Activated CD8-positive, alpha-beta memory T cell treated with anti-CD3 and anti-CD28 coated beads for 4 hours (primary cell): ENCODE measurements at places on chromosomes 16 and 17.

- DNase-seq, result no peak
These were observed 854.1 kb downstream of the KCNJ2 start for GRCh38 chr17:71023249-71024030.

DNA sequence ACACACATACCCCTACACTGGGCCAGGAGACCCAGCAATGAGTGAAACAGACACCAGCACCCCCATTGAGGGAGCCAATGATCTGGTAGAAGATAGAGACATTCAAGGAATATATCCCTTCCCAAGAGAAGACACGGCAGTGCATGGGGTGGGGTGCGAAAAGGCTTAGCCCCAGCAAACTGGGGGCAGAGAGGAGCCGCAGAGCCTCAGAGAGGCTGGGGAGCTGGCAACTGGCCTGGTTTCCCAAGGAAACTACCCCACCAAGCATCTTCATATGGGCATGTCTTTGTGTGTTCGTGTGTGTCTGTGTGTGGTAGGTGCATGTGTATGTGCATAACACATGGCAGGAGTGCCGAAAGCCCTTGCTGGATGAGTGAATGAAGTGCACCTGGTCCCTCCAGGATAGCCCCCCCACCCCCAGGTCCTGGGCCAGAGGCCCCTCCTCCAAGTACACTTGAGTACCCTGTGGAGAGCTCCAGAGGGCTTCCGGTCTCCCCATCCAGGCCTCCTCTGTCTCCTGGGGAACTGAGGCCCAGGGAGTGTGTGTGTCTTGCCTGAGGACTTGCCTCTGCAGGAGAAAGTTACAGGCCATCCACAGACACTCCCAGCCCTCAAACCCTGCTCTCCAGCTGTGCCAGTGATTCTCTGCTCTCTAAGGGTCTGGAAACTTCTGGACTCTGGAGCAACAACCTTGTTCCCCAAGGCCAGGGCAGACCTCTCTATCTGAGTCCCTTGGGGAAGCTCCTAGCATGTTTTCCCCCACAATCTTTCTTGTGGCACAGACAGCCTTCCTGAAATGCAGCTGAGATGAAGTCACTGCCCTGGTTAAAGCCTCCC lies 15.9 kb downstream of the TBX2 start:
- no peak for DNase-seq

- DNase-seq, result no peak
These were observed 9.9 kb upstream of the CES3 start for GRCh38 chr16:66950971-66951790.

DNA sequence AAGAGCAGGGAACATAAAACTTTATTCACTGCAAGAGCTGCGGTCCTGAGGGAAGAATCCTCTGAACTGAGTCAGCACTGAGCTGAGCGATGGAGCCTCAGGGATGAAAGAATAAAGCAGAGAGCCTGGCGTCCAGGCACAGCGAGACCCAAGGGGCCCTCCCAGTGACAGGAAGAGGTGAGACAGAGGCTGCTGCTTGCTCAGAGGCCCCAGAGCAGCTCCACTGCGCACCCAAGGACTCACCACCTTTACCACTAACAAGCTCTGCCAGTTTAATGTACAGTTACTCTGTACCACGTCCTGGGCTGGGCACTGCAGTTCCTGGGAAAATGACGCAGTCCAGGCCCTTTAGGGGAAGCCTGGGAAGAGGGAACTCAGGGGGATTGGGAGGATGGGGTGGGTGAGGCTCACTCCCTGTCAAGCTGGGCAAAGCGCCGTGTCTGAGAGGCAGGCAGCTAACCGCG lies 5.6 kb downstream of the GFAP start:
- no peak for DNase-seq

- DNase-seq, result no peak
These were observed 39.7 kb downstream of the USP22 start for GRCh38 chr17:21003007-21003621.

DNA sequence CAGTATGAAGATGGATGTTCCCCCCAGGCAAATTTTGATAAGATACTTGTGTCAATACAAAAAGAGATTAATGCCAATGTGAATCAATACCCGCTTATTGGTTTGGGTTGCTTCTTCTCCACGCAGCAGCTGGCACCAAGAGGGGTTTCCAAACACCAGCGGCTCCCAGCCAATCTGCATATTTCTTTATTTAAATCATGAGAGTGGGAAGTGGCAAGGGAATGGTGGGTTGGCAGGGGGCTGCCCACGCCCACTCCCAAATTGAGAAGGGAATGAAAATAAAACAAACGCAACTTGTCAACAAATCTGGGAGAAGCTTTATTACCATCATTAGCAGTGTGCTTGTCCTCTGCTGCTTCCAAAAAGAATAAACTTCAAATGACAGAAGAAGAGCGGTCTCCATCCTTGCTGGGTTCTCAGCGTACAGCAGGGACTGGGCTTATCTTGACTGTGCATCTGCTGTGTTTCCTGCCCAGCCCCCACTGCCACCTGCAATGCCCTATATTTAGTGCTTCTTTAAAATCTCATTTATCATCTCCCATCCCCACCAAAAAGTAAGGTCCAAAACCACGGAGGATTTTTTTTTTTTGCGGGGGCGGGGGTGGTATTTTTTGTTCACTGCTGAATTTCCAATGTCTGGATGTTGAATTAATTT lies 34.9 kb upstream of the C16orf78 start:
- no peak for DNase-seq

DNA sequence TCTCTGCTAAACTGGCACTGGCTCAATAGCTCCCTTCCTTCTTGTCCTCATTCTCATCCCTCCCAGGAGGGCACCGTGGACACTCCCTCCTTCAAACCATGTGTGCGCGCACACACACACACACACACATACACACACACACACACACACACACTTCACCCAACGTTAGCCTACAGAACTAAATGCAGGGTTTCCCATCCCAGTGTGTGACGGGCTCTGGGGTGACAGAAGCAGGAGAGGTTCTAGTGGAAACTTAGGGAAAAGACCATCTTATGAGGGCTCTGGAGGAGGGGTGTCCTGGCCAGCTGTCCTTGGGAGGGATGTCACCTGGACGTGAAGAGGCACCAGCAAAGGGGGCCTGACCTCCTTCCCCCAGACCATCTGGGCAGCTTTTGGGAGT lies 19.7 kb downstream of the OSBPL7 start:
- no peak for DNase-seq

DNA sequence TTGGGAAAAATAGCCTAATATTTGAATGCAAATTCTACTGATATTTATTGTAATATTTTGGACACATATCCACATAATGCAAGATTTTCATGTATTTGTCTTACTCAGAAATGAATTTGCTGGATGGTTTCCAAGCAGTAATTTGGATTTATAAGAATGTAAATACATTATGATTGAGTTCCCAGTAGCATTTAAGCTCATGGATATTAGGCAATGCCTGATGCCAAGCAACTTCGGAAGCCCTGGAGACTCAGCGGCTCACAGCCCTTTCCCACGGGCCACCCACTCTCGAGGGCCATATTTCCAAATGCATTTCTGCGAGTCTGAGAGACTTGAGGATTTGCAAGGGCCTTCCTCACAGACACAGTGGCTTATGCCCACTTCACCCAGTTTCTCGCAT lies 62.1 kb upstream of the MYOCD start:
- no peak for DNase-seq

GRCh38 chr17:63537991-63538692 lies 12.1 kb upstream of the DCAF7 start:
- no peak for DNase-seq

- no peak for DNase-seq
These were observed 79.0 kb downstream of the GAS7 start for GRCh38 chr17:10119203-10120108.

DNA sequence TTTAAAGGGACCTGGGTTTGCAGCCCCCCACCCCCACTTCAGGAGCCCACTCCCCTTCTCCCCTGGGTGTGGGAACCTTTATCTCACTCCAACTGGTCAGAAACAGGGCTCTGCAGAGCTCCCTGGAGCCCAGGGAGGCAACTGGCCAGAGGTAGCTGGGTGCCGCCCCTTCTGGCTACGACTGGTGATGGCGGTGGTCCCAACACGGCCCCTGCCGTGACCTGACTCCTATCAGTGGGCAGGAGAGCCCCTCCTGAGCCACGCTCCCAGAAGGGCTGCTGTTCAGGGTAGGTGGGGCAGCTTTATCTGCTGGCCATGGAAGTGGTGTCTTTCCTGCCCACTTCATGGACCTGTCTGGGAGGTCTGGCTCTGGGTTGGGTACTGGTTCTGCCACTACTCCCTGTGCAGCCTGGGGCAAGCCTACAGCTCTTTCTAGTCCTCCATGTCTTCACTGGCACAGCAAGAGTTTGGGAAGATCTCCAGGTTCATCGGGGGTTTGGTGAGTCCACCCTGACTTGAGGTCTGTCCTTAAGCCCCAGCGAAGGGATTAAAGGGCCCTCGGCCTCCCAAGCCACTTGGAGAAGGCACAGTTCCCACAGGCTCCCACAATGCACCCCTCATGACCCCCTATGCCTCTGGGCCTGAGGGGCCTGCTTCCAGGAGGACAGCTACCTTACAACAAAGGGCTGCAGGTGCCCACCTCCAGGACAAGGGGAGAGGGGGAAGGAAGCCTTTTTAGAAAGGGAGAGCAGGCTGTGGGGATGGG lies 5.5 kb upstream of the SREBF1 start:
- DNase-seq, result no peak

- no peak for DNase-seq
These were observed 270.5 kb downstream of the MRTFB start for GRCh38 chr16:14341324-14342225.

GRCh38 chr17:33291248-33292200 lies 1.6 kb downstream of the ASIC2 start:
- no peak for DNase-seq

DNA sequence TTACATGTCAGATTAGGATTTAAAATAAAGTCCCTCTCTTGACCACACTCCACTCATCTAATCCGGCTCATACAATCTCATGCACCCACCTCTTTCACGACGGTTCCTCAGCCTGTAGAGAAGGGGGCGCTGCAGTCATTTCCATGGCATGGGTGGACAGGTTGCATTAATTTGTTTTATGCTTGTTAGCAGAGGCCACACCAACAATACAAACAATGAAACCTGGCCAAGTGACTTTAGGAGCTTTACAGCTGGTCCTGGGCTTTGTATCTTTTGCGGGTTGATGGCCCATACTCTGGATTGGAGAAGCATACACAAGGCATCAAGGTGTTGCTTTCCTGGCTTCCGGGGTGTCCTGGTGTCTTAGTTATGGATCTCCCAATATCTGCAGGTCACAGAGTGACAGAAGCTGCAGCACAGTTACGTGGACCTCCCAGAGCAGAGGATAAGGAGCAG lies 9.7 kb upstream of the SNF8 start:
- no peak for DNase-seq

- no peak for DNase-seq
These were observed 165.6 kb upstream of the KCNJ16 start for GRCh38 chr17:69909389-69909788.

DNA sequence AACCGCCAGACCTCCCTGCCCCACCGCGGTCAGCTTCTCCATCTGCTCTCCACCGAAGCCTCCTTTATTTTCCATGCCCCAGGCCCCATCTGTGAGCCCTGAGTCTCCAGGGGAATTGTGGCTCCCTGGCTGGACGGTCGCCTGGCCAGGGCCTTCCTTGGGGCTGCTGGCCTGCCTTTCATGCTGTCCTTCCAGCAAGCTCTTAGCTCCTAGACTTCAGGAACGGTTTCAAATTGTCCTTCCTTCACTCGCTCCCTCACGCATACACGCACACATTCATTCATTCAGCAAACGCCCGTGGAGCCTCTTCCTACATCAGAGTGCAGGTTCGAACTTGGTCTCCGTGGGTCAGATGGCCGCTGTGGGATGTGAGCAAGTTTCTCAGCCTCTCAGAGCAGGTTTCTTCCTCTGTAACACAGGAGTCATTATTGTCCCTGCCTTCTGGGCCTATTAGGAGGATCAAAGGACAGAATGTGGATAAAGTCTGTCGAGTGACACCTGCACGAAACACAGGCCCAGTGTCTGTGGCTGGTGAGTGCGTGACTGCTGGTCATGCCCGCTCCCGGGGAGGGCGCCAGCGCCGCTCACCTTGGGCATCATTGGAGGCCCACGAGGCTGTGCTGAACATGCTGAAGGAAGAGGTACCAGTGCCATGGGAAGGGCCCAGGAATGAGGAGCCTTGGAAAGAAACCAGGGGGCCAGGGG lies 18.7 kb upstream of the GSE1 start:
- no peak for DNase-seq

DNA sequence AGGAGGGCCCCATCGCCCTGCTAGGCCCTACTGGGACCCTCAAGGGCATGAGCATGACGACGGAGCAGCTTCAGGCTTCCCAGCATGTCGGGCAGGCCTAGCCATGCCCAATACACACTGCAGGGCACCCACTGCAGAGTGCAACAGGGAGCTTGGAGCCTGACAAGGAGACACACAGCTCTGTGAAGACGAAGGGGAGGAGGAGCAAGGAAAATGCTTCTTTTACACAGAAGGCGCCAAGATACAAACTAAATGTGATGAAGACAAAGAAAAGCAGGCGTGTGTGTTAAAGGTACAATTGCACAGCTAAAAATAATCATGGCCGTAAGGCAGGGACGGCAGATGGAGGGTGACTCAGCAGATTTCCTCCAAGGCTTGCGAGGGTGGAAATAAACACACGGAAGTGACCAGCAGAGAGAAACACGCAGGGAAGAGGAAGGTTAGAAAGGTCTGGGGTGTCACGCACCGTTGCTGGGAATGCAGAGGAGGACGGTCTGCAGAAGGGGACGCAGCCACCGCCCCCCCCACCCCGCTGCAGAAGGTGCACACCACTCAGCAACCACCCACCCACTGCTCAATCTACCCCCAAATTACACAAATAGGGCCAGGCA lies 108.5 kb downstream of the ZNF778 start:
- no peak for DNase-seq

DNA sequence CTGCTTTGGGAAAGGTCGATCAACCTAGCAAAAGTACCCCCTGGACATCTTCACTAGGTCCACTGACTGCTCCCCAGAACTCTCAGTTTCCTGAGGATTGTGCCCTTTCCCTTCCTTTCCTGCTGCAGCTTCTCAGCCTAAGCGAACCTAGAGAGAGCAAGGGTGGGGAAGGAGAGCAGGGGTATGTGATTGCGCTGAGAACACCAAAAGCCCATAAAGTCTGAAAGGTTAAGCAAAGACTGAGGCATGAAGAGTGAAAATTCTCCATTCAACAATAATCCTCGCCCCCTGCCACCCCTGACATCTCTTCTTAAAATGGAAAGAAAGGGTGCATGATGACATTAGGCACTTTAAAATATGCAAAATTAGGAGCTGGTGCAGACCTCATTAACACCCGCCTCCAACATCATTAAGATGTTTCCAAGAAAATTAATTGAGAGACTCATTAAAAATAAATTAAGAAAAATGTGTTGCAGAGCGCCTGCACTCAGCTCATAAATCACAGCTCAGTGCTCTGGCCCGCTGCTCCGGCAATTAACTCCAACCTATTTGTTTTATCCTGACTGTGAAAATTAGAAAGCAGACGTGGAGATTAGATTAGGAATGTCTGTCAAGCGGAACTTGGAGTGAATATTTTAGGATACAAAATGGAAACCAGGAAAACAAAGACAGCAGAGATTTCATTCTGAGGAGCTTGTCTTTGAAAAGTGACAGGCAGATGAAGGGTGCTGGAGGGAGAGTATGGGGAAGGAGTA lies 49.1 kb upstream of the PMFBP1 start:
- DNase-seq, result no peak

DNA sequence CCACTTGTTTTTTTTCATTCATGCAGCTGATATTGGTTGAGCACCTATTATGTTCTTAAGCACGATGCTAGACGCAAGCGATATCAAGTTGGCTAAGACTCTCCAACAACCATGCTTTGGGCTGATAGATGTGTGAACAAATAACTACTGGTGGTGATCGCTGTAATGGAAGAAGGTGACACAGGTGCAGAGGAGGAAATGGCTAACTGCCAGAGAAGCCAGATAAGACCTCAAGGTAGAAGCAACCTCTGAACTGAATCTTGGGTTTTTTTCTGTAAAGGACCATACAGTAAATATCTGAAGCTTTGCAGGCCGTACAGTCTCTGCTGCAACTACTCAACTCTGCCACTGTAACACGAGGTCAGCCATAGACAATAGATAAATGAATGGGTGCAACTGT lies 97.9 kb downstream of the C17orf67 start:
- no peak for DNase-seq
